ENCODE measurements at places on chromosomes 16 and 17.

- no peak for DNase-seq
Observed at GRCh38 chr17:5680766-5681165, 96.5 kb upstream of the NLRP1 start.

- no peak for DNase-seq
Observed at GRCh38 chr16:65312795-65313194, 190.9 kb upstream of the CDH11 start.

DNA sequence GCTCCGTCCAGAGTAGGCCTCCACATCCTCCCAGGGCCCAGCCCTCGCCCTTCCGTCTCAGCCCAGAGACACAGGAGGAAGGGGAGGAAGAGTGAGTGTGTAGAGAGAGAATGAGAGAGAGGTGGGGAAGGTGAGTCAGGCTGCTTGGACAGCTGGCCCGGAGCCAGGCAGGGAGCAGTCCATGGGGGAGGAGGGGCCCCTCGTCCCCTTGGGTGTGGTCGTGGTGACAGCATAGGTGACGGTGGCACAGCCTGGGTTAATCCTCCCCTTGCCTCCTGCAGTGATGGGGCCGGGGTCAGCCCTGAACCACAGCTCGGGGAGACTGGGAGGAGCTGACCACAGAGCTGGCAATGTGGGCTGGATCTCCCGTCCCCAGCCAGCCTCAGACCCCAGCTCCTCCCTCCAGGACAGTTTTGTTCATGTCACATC is 36.5 kb downstream of the FA2H start:
- no peak for DNase-seq

DNA sequence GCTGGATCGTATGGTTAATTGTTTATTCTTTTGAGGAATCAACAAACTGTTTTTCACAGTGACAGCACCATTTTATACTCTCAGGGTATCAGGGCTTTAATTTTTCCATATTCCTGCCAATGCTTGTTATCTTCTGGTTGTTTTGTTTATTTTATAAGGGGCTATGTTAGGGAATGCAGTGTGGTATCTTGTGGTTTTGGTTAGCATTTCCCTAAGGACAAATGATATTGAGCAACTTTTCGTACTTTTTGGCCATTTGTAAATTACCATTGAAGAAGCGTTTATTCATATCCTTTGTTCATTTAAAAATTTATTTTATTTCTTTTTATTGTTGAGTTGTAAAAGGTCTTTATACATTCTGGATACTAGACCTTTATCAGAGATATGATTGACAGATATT is 322.0 kb upstream of the SALL1 start:
- DNase-seq: no peak

DNA sequence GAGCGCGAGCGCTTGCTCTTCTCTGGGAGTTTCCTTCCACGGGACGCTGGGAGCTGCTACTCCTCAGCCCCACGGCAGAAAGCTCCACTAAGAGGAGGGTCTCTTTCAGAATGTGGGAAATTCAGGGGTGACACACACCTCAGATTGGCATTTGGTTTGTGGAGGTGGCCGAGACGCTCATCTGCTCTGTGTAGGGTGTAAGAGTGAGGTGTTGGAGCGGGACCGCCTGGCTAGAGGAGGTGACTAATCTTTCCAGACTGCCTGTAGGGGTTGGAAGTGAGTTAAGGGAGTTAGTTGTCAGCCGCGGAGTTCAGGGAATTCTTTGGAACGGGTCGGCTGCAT is 735 bp downstream of the PSMD11 start:
- peak; percentile 24 for DNase-seq

DNA sequence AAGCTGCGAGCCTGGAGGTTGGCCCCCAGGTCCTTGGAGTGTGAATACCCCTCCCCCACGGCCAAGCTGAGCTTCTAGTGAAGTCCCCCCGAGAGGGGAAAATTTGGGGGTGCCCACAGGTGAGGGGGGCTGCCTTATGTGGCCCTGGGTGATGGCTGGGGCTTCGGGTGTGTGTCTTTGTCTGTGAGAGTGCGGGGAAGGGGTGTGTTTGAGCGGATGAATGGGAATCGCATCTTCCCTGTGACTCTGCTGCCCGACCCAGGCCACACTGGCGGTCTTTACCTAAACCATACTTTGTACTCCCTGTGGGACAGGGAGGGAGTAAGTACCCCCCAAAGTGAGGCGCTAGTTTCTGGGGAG is 1.3 kb downstream of the SBK1 start:
- DNase-seq: no peak

GRCh38 chr17:42629411-42630009 is 20.0 kb downstream of the TUBG1 start:
- DNase-seq: no peak
